ENCODE measurements at places on chromosomes 1 and 21.

GRCh38 chr1:113993072-113993471 lies 13.8 kb downstream of the OLFML3 start:
- DNase-seq = no peak

DNA sequence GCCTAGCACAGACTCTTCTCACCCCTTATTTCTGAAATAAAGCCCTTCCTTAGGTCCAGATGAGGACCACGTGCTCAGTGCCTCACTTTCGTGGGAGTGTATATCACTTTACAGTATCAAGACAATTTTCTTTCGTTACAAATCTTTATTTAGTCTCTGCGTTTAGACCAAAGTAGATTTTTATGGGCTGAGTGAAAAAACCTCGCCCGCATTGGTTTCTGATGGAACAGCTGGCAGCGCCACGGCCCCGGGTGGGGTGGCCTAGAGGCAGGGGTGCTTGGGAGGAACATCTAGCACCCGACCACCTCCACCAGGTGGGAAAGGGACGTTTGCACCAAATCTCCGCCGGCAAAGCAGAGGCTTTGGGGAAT lies 7.6 kb downstream of the SIM2 start:
- no peak for DNase-seq

GRCh38 chr21:37711286-37711829 lies 204.9 kb downstream of the KCNJ6 start:
- DNase-seq = no peak

- DNase-seq = peak; percentile 43
Observed at GRCh38 chr1:3069491-3070308, 697 bp downstream of the PRDM16 start.

DNA sequence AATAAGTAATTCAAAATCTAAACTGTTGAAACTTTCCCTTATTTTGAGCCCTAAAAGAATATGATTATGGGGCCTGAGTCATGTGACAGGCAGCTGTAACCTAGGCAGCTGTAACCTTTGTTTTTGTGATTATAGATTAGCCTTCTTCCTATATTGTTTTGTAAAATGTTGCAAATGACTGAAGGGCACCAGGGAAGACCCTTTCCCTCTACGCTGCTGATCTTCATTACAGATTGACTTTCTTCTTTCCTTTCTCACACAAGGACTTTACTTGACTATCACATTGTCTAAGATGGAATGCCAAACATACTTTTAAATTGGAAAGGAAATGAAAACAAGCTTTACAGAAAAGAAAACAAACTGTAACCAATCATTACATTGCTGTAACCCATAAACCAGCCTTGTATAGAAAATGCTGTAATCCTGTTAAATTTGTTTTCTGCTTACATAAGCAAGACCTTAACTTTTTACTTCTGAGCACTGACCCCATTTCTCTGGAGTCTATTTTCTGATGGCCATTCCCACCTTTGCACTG lies 242.2 kb downstream of the RGS7 start:
- DNase-seq = no peak

GRCh38 chr1:230895452-230895851 lies 27.1 kb upstream of the C1orf198 start:
- DNase-seq = no peak

- DNase-seq = peak; percentile 50
Observed at GRCh38 chr1:155893389-155894142, 17.6 kb downstream of the RIT1 start.

DNA sequence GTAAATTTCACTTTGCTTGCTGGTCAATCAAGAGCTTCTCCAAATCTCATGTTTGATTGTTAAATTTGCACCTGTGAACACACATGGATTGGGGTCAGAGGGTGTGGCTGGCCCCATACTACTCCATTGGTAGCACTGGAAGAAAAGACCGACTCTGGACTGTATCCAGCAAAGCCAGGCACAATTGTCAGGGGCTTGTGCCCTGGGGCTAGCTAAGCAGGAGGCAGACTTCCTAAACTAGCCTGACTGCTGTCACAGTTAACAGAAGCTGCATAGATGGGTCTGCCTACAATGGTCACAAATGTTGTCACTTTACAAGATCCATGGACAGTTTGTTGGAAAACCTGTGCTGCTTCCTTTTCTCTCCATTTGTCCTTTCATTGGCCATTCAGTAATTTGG lies 421.0 kb downstream of the DSCAM start:
- DNase-seq = no peak

DNA sequence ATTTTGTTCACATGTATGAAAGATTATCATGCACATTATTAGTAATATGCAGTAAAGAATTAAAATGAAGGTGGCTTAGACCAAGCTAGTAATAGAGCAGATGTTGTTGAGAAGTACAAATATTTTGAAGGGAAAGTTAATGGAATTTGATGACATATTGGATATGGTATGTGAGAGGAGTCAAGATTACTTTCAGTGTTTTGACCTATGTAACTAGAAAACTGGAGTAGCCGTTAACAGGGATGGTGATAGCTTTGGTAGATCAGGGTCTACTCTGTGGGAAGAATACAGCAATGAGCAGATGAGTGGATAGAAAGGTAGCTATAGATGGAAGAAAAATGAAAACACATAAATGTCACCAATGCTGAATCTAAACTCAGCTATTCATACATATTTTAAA lies 163.2 kb upstream of the LRRC7 start:
- DNase-seq = no peak

GRCh38 chr1:83810144-83810543 lies 188.8 kb downstream of the TTLL7 start:
- DNase-seq = no peak

DNA sequence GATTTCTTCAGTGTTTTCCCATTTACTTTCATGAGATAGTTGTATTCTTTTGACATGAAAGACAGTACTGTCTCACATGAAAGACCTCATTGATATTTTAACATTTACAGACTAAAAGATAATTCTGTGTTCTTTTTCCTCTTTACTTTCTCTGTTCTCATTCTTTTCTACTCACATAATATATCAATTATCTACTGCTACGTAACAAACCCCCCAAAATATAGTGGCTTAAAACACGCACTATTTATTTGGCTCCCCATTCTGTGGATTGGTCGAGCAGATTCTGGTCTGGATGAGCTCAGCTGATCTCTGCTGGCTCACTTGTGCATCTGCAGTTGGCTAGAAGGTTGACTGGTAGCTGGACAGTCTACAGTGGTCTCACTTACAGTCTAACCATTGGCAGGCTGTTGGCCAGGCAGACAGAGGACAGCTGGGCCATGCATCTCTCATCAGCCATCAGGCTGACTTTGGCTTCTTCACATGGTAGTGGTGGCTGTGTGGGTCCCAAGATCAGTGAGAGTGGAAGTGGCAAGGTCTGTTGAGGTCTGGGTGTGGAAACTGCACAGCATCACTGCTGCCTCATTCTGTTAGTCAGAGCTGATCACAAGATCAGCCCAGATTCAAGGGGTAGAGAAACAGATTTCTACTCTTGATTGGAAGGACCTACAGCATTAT lies 63.2 kb downstream of the MPZL1 start:
- DNase-seq = no peak

DNA sequence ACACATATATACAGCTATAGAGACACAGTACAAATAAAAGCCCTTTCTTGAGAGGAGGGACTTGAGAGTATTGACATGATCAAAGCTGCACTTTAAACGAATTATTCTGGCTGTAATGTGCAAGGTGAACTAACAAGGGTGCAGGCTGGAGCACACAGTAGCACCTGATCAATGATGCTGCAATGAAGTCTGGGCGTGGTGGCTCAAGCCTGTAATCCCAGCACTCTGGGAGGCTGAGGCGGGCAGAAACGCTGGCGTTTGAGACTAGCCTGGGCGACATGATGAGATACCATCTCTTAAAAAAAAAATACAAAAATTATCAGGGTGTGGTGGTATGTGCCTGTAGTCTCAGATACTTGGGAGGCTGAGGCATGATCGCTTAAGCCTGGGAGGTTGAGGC lies 14.1 kb upstream of the CTH start:
- no peak for DNase-seq

DNA sequence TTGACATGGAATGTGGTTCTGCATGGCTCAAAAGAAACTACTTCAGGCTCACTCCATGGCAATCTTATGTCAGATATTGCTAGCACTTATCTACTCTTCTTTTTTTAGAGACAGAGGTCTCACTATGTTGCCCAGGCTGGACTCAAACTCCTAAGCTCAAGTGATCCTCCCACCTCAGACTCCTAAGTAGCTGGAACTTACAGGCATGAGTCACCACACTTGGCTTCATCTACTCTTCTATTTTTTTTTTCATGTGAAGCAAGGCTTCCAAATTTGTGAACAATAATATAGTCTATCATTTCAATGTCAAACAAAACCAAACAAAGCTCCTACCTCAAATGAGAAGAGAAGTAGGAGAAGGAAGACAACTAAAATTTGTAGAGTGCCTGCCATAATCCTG lies 7.5 kb upstream of the PSEN2 start:
- DNase-seq = no peak

DNA sequence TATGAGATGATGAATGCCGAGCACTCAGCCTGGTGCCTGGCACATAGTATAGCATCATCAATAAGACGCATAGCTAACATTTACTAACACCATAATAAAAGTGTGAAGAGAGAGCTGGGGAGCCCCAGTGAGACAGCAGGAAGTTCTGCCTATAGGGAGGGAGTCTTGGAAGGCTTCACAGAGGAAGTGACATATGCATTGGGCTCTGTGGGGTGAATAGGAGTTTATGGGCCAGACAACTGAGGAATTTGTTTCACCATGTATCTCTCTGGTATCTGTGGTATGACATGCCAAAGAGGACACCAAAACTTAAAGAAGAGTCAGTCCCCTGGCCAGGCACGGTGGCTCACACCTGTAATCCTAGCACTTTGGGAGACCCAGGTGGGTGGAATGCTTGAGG lies 118.3 kb upstream of the TMEM51 start:
- DNase-seq = no peak

DNA sequence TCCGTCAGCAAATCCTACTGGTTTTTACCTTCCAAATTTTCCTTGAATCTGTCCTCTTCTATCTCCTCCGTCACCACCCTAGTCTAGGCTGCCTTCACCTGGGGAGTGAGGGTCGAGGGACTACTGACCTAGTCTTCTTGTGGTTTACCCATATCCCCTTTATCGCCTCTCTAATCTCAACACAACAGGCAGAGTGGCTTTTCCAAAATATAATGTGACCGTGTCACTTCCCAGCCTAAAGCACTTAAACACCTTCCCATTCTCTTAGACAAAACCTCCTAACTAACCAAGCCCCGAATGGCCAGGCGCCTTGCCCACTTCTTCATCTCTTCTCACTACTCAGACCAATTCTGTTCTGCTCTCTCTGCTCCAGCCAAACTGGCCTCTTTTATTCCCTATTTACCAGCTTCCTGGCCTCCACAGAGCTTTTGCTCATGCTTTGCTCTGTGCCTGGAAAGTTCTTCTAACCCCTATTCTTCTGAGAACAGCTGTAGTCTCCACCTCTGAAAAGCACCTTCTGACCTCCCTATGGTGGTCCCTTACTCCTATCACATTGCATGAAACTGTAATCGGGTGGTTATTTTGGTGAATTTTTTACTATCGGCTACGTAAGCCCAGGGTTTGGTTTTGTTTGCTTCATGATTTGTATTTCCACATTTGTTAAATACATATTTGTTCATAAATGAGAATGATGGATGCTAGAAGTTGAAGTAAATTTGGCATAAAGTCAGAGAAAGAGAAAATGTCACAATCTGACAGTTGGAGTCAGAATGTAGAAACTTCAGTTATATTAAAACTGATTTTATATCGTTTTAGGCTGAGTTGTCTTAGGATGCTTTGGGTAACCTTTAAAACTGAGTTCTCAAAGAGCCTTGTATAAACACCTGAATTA lies 1.2 kb upstream of the NBPF1 start:
- DNase-seq = no peak

GRCh38 chr1:17440074-17440826 lies 773 bp upstream of the RCC2 start:
- DNase-seq = no peak

- DNase-seq = no peak
Observed at GRCh38 chr1:9311029-9311428, 18.3 kb downstream of the SPSB1 start.

DNA sequence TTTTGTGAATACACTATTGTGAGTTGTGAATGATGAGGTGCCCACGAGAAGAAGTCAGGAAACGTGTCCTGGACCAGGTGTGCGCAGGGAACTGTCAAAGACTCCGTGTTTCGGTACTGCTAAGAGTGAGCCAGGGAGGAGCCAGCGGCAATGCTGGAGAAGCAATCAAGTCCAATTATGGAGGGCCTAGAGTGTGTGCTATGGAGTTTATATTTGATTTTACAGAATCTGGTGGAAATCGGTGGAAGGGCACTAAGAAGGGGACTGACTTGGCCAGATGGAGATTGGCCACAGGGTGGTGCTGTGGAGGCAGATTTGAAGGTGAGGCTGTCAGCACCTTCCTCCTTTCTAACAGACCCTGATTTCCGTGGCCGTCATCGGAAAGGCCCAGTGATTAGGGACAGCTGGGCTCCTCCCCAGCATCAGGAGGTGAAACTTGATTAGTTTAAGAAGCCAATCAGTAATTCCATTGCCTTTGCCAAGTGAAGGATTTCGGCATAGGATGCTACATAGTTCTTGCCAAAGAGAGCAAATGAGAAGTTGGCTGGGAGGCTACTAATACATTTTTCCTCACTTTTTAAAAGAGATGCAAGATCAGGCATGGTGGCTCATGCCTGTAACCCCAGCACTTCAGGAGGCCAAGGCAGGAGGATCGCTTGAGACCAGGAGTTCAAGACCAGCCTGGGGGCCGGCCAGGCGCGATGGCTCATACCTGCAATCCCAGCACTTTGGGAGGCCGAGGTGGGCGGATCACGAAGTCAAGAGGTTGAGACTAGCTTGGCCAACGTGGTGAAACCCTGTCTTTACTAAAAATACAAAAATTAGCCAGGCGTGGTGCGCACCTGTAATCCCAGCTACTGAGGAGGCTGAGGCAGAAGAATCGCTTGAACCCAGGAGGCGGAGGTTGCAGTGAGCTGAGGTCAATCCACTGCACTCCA lies 7.0 kb downstream of the PTCH2 start:
- DNase-seq = peak; percentile 84

DNA sequence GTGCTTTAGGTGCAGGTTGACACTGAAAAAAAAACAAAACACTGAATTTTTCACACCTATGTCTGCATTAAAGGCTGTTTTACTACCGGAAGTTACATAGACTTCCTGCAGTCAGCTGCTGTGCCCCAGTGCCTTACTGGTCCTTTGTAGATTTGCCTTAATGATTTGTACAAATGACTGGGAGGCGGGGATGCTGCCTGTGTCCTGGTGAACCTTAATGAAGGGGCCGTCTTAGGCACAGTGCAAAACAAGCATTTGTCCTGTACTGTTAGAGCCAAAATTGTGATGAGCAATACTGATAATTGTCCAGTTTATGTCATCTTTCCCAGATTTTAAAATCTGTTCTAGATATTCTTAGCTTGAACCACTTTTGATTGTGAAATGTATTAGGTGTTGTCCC lies 90.9 kb upstream of the PGD start:
- no peak for DNase-seq

DNA sequence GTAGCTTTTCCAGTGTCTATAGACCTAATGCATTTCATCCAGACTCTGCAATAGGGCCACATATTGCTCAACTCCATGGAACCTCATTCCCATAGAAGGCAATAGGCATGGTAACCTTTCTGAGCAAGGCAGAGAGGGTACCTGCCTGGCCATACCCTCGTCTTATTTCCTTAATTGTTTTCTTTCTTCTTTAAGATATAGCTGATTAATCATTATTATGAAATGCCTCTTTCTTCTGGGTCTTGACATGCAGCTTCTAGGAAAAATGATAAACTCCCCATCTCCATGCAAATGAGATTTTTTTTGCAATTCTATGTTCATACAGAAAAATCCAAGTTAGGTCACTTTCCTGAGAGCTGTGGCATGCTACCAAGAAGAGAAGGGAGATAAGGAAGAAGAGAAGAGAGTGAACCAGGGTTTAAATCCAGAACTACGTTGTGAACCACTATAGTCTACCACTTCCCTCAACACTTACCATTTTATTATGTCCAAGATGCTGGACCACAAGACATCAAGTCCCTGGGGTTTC lies 33.0 kb upstream of the IL20 start:
- DNase-seq = no peak

All from hindlimb muscle (tissue), 1 donor.